ENCODE measurements at places on chromosomes 13 and 19.
A peak's percentile ranks its signal among the peaks of the same experiment; 100 is the strongest.

- no peak for DNase-seq
Observed at GRCh38 chr13:43356567-43356966, 333.2 kb downstream of the DNAJC15 start.

- no peak for DNase-seq
Observed at GRCh38 chr19:54502518-54503048, at the start of gene LAIR2. TSS of gene LAIR2 (plus strand) at chr19:54502831. CDS start at chr19:54502919, 88 bp downstream.

GRCh38 chr19:18991006-18991405 lies 42.3 kb downstream of the SUGP2 start:
- no peak for DNase-seq

- peak; percentile 5 for DNase-seq
Observed at GRCh38 chr19:45882652-45883585, 3.0 kb downstream of the IRF2BP1 start.

DNA sequence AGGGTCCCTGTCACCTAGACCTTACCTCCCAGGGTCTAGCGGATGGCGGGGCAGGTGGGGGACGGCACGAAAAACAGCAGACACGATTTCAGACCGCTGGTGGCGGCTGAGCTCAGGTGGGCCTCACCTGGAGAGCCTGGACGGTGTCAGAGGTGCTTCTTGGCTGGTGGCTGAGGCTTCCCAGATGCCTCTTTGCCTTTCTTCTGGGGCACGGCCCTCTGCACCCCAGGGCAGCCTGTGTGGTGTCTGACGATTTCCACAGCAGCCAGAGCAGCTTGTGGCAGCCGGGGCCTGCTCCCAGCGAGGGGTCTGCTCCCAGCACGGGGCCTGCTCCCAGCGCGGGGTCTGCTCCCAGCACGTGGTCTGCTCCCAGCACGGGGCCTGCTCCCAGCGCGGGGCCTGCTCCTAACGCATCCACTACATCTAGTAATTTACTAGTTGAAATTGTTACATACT lies 66.7 kb downstream of the ATP11A start:
- DNase-seq, result no peak

DNA sequence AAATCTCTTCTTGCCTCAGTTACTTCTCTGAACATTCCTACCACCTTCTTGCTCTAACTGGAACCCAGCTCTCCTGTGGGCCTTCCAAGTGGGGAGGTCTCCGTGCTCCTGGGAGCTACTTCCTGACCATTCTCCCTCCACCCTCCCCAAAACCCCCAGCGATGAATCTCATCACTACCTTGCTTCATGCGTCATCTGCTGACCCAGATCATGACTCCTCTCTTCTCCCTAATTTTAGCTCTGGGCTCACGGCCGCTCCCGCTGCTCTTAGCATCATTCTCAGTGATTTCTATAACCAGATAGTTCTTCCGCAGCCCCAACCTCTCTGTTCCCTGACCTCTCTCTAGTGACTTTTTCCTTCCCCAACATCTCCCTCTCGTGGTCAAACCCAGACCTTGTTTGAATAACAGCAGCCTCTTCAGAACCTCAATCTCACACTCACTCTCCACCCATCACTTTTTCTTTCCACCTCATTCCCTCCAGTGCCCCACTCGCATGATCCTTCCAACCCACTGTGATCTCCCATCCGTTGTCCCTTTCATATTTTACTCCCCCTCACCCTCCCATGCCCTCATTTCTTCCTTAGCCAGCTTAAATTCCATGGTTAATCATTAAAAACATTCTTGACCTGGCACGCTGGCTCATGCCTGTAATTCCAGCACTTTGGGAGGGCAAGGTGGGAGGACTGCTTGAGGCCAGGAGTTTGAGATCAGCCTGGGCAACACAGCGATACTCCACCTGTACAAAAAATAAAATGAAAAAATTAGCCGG lies 21.8 kb downstream of the MRPS12 start:
- no peak for DNase-seq

- no peak for DNase-seq
Observed at GRCh38 chr19:16601378-16602052, 26.5 kb downstream of the MED26 start.

- DNase-seq, result no peak
Observed at GRCh38 chr13:112567161-112567862, 20.6 kb downstream of the TUBGCP3 start.

DNA sequence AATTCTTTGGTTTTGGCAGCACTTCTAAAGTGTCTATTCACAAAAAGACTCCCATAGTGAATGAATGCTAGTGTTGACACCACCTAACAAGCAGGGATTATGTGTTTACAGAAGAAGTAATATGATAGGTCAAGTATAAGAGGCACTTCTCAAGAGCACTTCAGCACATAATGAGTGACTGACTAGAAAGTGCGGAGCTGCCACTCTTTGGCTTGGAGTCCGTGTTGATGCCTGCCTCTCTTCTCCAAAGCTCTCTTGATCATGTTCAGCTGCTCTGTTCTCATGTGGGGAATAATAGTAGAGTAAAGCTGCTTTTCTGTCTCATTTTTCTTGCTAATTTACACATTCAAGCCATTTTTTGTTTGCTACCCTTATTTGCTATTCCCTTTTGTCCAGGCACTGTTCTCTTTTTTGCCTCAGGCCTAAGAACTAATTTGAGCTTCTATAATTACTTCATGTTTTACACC lies 22.7 kb upstream of the MAB21L1 start:
- DNase-seq, result peak; percentile 84

- DNase-seq, result peak; percentile 8
Observed at GRCh38 chr19:12757544-12758274, 6.1 kb downstream of the BEST2 start.

DNA sequence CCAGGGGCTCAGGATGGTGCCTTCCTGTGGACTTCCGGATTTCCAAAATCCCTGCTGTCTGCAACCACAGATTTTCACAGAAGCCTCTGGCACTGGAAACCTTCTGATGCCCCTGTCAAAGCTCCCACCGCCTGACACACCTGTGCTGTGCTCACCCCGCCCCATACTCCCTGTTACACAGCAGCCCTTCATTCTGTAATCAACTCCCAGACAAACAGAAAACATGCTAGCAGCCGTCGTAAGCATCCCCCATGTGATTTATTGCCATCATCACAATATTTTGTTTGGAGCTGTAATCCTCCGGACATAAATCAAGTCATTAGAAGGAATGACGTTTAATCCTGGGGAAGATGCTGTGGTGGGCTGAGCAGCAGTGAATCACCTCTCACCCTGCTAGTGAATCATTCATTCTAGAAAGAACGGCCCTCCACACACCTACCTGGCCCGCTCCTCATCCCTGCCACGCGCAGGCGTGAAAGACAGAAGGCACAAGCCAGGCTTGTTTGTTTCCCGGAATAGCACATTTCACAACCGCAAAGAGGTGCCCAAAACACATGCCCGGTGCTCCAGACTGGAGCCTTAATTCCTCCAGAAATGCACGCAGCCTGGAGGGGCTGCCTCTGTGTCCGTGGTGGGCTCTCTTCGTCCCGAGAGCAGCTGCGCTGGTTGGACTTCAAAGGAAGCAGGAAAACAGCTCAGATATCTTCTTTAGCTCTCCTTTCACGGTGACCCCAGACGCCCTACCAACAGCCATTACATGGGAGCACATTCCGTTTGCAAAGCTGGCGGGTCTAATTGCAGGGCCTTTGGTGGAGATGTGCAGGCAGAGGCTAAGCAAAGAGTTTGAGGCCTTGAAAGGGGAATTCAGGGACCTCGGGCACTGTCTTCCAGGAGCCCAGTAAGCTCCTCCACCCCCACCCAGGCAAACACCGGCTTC lies 41.3 kb upstream of the KCTD15 start:
- DNase-seq, result no peak

GRCh38 chr19:18100710-18101109 lies 3.1 kb downstream of the MAST3 start:
- DNase-seq, result no peak

Measured in NCI-H187 (cell line).